ENCODE measurements at places on chromosomes 1 and 21.
A peak's percentile ranks its signal among the peaks of the same experiment; 100 is the strongest.

DNA sequence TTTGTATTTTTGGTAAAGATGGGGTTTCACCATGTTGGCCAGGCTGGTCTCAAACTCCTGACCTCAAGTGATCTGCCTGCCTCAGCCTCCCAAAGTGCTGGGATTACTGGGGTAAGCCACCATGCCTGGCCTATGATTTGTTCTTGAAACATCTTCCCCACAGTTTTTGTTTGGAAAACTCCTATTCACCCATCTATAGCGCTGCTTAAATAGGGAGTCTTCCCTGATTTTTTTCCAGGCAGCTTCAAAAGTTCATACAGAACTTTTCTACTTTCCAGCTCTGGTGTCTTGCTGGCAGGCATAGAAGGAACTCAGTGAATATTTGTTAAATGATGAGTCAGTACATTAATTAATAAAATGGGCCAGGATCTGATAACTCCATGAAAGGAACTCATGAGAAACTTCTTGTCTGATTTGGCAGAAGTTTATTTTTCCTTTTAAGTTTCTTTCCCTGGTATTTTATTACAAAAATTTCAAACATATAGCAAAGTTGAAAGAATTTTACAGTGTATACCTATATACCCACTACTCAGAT lies 33.0 kb upstream of the TTC22 start:
- no peak for DNase-seq

- no peak for DNase-seq
These were observed 99.0 kb upstream of the WLS start for GRCh38 chr1:68331117-68331865.

- peak; percentile 44 for DNase-seq
These were observed 24.9 kb downstream of the PCAT6 start for GRCh38 chr1:202835548-202836072.

GRCh38 chr1:92951141-92951582 lies 10.1 kb downstream of the DIPK1A start:
- peak; percentile 31 for DNase-seq

- DNase-seq, result no peak
These were observed 1332.4 kb upstream of the ADGRL2 start for GRCh38 chr1:80468356-80468755.

DNA sequence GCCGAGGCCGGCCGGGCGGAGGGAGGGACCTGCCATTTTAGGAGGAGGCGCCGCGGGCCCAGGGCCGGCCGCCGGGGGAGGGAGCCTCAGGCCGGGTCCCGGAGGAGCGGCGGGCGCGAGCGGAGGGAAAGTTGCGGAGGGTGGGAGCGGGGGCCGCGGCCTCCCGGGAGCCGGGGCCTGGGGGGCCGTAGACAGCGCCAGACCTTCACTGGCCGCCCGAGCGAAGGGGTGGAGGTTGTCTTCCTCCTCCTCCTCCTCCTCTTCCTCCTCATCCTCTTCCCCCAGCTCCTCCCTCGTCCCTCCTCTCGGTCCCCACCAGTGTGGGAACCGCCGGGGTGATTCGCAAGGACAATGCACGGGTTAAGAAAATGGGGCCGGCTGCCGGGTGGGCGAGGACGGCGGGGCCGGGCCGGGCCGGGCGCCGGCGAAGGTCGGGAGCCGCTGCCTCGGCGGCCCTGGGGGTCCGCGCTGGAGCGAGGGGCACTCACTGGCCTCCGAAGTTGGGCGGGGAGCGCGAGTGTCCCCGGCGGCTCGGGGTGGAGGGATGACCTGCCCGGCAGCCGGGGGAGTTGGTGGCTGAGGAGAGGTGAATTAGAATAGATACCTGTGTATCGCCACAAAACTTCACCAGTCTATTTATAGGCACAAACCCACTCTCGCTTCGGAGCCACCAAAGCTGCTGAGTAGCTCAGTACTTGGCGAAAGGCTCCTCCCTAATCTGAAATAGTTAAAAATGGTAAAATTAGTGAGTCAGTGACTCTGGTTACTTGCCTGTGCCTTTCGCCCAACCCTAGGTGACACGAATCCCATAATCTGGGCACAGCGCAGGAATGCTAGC lies 1.3 kb downstream of the DYRK1A start:
- peak; percentile 45 for DNase-seq

DNA sequence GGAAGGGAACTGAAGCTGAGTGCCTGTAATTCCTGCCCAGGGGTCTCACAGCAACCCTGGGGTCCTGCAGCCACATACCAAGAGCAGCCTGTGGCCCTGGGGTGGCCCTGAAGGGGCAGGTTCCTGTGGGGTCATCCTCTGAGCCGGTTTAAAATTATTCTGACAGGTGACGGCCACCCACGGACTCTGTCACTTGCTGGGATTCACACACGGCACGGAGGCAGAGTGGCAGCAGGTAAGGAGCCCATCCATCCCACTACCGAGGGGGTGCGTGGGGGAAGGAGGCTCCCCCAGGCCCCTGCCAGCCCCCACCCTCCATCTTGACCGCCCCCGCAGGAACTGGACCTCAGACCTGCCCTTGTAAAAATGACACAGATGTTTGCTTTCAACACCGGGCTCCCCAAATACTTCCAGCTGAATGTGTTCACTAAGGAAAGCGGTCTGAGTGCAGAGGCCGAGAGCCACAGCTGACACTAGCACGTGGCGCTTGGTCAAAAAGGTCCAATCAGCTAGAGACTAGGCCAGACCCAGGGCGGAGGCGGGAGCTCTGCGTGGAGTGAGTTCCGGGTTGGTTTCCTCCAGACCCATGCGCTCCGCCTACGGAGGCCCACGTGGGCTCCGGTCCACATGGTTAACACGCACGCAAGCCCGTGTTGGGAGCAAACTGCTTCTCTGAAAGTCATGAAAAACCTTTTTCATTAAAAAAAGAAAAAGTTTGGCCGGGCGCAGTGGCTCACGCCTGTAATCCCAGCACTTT lies 10.0 kb downstream of the YBEY start:
- DNase-seq, result peak; percentile 86

DNA sequence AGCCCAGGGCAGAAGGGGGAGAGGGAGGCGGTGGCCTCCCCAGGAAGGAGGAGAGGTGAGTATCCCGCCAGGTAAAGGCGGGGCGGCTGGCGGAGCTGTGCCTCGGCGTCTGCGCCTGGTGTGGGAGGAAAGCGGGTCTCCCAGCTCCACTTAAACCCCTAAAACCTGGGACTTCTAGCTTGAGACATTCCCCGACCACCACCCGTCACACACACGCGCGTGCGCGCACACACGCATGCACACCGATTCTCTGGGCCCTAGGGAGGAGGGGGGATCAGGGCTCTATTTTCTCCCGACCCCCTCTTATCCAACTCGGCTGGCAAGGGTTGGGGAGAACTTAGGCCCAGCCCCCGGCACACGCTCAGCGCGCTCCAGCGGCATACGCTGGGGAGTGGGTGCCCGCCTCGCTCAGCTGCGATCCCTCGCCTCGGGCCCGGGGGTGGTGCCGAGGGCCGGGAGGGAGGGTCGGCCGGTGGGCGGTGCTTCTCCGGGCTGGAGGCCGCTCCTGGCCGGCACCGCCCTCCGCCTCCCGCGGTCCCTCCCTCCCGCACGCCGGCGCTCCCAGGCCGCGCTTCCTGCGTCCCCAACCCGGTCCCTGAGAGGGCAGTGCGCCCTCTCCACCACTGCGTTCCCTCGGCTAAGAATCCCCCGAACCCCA lies at the start of gene TMEM51:
Gene TMEM51 (plus strand): TSS at position 564 of the 658 bp plus-strand sequence. CDS start 61,341 bp downstream, outside the sequence.
- DNase-seq, result no peak

GRCh38 chr1:145711213-145711651 lies 4.1 kb upstream of the PDZK1 start:
- no peak for DNase-seq

DNA sequence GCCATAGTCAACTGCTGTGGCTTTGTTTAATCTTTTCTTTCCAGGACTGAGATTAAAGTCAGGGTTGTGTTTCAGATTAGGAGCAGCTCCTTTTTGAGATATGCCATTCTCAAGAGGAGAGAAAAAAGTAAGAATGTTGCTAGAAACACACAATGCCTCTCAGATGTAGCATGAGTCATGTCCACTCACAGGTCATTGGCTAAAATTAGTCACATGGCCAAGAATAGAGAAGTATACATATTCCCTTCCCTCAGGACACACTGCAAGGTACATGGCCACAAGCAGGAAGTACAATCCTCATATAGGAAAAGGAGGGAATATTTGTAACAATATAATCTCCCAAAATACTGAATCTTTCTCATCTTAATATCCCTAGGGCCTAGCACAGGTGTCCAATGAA lies 141.9 kb upstream of the PTBP2 start:
- no peak for DNase-seq

DNA sequence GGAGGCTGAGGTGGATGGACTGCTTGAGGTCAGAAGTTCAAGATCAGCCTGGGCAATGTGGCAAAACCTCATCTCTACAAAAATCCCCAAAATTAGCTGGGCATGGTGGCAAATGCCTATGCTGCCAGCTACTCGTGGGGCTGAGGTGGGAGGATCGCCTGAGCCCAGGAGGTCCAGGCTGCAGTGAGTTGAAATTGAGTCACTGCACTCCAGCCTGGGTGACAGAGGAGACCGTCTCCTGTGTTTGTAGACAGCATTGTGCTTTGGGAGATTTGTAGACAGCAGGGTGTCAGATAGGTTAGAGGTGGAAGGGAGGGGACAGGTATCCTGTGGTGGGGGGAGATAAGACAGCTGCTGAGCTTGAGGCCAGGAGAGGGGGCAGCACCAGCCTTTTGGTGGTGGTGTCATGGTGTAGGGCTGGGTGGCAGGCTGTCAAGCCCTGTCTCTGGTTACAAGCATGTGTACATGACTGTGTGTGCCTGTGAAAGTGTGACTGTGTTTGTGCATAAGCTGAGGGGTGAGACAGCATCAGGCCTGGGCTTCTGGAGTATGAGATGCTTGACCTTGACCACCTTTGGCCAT lies 15.2 kb downstream of the PPFIA4 start:
- DNase-seq, result no peak

DNA sequence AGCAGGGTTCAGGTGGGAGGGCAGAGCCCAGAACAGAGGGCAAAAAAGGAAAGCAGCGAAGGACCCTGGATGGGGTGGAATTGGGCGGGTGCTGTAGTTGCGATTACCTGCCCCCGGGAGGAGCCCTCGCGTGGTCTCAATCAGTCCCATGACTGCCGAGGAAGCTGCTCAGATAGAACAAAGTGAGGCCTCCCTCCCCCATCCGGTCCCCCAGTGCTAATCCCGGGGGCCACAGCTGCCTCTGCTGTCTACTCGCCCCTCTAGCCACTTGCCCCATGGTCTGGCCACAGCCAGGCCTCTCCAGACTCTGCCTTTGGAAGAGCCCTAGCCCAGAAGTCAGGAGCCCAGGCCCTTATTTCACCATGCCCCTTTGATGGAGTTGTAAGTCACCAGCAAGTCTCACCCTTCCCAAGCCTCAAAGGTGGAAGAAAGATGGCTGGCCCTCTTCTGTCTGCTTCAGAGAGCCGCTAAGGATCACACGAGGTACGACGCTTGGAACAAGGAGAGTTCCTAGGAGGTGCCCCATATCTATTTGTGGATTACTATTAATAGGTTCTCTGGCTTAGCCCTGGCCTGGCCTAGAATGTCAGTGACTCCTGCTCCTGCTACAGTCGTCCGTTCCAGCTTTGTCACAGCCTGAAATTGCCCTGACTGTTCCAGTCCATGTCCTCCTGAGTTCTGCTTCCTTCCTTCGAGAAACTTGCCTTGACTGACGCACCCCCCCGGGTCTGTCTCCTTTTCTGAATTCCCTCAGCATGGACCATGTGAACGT lies 16.4 kb downstream of the ECHDC2 start:
- peak; percentile 27 for DNase-seq

DNA sequence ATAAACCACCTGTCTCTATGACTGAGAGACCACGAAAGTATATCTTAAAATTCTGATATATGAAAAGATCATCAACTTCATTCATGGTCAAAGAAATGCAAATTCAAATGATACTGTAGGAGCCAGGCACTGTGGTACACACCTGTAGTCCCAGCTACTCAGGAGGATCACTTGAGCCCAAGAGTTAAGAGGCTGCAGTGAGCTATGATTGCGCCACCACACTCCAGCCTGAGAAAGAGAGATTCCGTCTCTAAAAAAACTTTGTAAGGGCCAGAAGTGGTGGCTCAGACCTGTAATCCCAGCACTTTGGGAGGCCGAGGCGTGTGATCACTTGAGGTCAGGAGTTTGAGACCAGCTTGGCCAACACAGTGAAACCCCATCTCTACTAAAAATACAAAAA lies 17.0 kb downstream of the RERE start:
- DNase-seq, result no peak

DNA sequence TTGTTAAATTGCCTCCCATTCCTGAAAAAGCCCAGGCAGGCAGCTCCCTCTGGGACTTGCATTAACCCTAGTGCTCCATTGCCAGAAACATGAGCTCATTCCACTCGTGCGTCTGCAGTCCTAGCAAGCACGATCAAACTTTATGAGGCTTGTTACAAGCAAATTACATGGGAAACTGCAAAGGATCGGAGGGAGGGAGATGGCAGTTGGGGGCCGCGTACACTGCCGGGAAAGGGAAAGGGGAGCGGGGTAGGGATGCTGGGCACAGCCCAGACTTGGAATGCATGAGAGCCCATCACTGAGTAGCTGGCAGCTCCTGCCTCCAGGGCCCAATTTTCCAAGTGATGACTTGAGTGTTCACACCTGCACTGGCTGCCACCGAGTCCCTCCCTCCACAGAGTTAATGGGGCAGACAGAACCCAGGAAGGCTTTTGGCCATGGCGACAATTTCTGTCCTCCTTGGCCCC lies 169.9 kb downstream of the BRINP2 start:
- DNase-seq, result no peak

DNA sequence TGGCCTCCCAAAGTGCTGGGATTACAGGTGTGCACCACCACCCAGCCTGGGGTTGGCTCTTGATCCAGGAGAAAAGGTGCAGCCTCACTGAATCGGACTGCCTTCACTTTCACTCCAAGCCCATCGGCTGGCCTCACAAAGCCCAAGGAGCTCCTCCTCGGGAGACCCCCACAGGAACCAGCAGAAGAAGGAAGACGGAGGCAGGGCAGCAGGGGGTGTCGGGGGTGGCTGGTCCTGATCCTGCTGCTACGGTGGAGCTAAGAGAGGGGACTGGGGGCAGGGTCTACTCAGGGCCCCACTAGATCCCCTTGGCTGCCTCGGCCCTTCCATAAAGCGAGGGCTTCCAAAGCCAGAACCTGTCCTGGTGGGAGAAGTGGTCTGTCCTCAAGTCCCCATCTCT lies 93.9 kb downstream of the STUM start:
- no peak for DNase-seq

DNA sequence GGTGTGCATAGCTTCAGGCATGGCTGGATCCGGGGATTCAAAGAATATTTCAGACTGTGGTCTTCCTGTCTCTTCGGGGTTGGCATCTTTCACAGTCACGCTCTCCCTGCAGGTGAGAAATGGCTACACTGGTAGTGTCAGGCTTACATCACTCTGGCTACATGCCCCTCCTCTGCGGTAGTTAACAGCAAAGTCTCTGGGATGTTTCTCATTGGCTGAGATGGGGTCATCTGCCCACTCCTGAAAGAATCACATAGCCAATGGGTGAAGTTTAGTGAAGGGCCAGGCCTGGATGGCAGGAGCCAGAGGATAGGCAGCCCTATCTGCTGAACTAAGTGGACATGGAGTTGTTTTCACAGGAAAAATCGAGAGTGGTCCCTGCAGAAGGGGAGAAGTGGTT lies 356.5 kb downstream of the MATN1 start:
- DNase-seq, result no peak

- DNase-seq, result no peak
These were observed 8.3 kb upstream of the ETS2 start for GRCh38 chr21:38797470-38797869.

Measured in activated CD4-positive, alpha-beta T cell treated with anti-CD3 and anti-CD28 coated beads, Interleukin-2, Interleukin-4, amounts not matched to agents 100 ng/mL and 50 ng/mL, durations not matched to agents 16 hours and 8 hours (primary cell).